ENCODE measurements at places on chromosomes 2 and 18.

- ATAC-seq, result no peak
These were observed 60.1 kb upstream of the SLC16A14 start for GRCh38 chr2:230128623-230129342.

- ATAC-seq, result no peak
These were observed 148.6 kb upstream of the KCNJ3 start for GRCh38 chr2:154549869-154550268.

- ATAC-seq, result no peak
These were observed 49.4 kb downstream of the TSPYL6 start for GRCh38 chr2:54206596-54206995.

- no peak for ATAC-seq
These were observed 157.0 kb downstream of the NYAP2 start for GRCh38 chr2:225556461-225556860.

GRCh38 chr2:76387294-76387693, 676.6 kb upstream of the GCFC2 start:
- no peak for ATAC-seq

DNA sequence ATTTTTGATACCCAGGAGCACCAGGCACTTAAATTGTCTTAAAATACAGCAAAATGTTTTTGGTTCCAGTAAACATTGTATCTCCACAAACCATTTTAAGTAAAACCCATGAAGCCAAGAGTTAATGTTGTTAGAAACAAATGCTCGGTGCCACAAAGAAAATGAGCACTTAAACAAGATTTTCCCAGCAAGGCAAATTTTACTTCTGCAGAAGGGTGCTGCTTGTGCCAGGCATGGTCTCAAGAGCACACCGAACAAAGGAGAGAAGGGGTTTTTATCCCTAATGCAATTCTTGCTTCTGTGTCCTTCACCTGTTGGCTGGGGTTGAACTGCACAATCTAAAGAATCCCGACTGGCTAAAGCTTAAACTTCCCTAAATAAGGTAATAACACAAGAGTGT, 286.7 kb downstream of the ADCYAP1 start:
- no peak for ATAC-seq

DNA sequence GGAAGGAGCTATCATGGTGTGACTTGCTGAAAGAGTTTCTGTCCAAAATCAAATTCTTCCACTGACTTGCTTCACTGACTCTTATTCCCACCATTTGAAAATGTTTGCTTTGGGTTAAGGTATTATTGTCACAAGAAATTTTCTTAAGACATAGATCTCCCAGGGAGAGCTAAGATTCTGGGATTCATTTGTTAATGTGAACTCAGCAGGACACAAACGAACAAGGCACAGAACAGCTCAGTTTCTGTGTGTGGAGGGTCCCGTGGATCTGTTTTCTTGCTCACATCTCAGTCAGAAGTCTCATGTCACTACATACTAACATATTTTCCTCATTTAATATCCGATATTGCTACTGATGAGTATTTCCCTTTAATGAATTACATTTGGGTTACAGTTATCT, 8.2 kb upstream of the HNRNPA3 start:
- ATAC-seq, result no peak
